ENCODE measurements at places on chromosomes 5 and 9. TPM values are rescaled to one million over a fixed set of nuclear protein-coding genes. Genes with fewer than 3 reads are reported as not detected.
A peak's percentile ranks its signal among the peaks of the same experiment; 100 is the strongest.

DNA sequence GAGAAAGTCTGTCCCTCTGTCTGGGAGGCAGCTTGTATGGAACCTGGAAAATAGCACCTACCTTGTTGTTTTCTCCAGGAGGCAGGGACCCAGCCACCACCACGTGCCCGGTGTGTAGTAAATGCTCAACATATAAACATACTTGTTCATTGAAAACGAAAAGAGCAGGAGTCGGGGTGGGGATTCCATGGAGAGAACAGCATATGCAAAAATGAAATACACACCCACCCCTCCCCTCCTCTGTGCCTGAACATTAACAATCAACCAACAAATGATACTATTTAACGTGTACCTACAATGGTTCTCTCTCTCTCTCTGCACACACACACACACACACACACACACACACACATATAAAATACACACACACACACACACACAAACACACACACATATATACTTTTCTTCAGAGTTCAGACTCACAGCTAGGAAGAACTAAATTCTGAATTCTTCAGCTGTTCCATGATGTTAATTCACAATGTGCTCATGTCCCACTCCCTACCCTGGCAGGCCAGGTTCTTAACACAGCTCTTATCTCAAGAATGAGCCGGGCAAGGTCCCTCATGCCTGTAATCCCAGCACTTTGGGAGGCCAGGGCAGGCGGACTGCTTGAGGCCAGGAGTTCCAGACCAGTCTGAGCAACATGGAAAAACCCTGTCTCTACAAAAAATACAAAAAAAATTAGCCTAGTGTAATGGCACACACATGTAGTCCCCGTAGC is 16.3 kb upstream of the DENND1A start:
- DNase-seq, result no peak

DNA sequence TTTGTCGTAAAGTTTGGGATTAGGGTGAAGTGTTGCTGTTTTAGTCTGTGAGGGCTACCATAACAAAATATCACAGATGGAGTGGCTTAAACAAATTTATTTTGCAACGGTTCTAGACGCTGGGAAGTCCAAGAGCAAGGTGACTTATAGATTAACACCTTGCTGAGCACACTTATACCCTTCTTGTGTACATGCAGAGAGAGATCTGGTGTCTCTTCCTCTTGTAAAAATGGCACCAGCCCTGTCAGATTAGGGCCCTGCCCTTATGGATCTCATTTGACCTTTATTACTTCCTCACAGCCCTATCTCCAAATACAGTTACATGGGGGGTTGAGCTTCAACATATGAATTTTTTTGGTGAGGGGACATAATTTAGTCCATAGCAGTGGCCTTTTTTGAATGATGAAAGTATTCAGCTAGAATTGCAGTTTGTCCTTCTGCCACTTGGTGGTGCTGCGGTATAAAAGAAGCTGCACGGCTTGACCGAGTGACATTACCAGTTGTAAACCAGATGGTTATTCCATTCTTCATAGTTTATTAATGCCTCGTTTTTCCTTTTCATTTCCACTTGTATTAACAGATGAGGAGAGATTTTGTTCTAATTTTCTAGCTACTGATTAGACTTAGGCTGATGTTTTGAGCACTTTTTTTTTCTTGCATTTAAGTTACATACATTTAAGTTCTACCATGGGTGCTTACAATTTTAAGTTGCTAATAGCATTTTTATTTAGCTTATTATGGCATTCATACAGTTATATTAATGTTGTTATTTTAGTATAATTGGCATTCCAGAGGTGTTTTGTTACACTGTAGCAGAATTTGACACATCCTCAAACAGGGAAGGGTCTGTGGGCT is 19.4 kb downstream of the DCP2 start:
- DNase-seq, result peak; percentile 82

- DNase-seq, result peak; percentile 87
These were observed at the start of gene HAUS6 for GRCh38 chr9:19102631-19103345. TSS of gene HAUS6 (minus strand) at chr9:19102904. CDS start at chr9:19102651, 253 bp downstream.

DNA sequence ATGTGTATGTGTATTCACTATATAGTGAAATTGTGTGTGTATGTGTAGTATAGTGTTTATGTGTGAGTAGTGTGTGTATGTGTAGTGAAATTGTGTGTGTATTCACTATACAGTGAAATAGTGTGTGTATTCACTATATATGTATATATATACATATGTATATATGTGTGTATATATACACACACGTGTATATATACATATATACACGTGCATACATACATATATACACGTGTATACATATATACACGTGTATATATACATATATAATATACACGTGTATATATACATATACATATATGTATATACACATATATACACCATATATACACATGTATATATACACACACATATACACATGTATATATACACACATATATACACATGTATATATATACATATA is 403.6 kb upstream of the TUSC1 start:
- DNase-seq, result no peak

- no peak for DNase-seq
These were observed 280.1 kb downstream of the MARCHF11 start for GRCh38 chr5:15899481-15899880.

GRCh38 chr5:124888622-124889485 is 142.4 kb upstream of the ZNF608 start:
- no peak for DNase-seq

DNA sequence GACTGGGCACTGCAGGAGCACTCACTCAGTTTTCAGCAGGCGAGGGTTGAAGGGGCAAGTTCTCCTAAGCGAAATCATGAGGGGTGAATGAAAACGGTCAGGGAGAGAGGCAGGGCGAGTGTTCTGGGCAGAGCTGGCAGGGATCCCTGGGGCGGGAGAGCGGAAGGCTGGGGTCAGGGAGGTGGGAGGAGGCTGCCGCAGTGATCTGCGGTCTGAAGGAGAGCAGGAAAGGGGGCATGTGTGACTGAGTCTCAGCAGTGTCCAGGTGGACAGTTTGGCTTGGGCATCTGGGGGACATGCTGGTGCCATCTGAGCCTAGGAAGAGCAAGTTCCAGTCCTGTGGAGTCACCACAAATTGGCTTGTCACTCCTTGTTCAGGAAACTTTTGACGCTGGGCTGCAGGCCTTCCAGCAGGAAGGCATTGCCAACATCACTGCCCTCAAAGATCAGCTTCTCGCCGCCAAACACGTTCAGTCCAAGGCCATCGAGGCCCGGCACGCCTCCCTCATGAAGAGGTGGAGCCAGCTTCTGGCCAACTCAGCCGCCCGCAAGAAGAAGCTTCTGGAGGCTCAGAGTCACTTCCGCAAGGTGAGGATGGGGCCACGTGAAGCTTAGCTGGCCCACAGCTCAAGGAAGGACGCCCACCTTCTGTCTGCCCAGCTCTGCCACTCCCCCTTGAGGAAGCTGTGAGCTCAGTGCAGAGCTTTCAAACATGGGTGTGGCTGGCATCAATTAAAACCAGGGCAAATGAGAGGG is 31.1 kb downstream of the DYNC2I2 start:
- no peak for DNase-seq

- DNase-seq, result no peak
These were observed 219.8 kb upstream of the C9orf72 start for GRCh38 chr9:27792971-27793689.

- no peak for DNase-seq
These were observed 294.1 kb upstream of the CD180 start for GRCh38 chr5:67490543-67491321.

NUP214 gene
- total RNA-seq, result 60.8 TPM

GALNT10 gene
- total RNA-seq, result 22.5 TPM

Data from endothelial cell (in vitro differentiated cells).